ENCODE measurements at places on chromosomes 11 and 22.

DNA sequence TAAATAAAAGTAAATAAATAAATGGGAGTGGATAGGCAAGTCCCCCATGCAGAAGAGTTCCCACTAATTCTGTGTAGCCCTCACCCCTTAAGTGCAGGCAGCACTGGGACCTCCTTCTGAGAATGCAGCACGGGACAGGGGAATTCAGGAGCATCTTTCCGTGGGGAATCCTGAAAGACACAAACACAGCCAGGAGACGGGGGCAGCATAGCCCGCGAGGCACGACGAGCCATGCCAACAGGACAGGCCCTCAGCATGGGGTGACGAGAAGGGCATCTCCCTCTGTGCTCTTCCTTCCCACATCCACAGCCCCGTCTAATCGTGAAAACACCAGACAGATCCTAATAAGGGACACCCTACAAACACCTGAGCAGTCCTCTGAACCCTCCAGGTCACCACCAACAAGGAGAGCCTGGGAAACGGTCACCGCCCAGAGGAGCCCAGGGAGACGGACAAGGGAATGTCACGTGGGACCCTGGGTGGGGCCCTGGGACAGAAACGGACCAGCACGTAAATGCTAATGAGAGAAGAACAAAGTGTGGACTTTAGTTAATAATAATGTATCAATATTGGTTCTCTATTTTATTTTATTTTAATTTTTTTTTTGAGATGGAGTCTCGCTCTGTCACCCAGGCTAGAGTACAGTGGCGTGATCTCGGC is 6.8 kb downstream of the KRTAP5-5 start:
- DNase-seq, result no peak

DNA sequence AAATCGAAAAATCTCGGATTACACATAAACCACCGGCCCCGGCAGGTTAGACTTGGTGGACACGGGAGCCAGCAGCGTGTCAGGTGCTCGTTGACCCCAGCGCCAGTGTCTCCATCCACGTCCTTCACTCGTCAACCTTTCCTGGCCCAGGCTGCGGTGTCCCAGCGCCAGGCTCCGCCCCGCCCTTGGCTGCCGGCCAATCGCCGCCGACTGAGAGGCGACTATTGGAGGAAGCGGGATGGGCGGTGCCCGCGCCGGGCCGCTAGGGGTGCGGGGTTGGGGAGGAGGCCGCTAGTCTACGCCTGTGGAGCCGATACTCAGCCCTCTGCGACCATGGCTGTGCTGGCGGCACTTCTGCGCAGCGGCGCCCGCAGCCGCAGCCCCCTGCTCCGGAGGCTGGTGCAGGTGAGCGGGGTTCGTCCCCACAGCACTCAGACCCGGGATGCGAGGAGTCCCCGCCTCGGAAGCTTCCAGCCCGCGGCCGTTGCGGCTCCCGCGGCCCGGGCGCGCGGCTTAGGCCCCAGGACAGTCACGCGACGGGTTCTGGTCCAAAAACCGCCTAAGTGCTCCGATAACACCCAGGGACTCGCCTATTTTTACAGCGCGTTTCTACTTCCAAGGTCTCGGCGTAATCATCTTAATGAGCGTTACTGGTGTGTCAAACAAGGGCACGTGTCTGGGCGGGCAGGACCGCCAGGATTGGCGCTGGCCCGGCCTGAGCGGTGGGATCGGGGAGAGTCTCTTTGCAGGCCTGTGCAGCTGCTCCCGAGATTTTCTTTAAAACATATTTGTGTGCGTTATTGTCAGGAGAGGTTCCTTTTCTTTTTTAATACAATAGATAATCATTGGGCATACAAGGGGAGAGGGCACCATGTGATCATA is at the start of gene ACAT1:
TSS of gene ACAT1 (plus strand) at position 294 of the 882 bp plus-strand sequence. CDS start at position 334, 40 bp downstream.
- DNase-seq, result no peak

- no peak for DNase-seq
Observed at GRCh38 chr22:22666307-22667091, 22.1 kb downstream of the GGTLC2 start.

DNA sequence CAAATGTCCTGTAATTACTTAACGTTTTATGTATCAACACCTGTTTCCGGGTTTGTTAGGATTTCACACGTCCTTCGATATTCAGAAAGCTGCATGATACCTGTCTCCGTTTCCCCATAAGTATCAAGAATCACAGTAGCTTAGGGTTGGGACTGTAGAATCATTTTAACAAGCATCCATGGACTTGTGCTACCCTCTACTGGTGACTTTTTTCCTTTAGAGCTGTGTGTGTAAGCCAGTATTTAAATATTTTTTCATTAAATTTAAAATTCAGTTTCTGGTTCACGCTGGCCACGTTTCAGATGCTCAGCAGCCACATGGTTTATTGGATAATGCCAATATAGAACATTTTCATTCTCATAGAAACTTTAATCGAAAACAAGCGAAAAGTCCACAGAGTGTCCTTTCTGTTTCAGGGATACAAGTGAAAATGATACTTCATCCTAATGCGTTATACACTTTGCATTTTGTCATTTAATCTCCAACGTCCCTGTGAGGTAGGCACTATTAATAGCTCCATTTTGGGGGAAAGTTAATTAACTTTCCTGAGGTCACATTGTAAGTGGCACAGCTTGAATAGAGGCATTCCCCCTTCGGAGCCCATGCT is 61.5 kb upstream of the SLC25A18 start:
- peak; percentile 4 for DNase-seq

DNA sequence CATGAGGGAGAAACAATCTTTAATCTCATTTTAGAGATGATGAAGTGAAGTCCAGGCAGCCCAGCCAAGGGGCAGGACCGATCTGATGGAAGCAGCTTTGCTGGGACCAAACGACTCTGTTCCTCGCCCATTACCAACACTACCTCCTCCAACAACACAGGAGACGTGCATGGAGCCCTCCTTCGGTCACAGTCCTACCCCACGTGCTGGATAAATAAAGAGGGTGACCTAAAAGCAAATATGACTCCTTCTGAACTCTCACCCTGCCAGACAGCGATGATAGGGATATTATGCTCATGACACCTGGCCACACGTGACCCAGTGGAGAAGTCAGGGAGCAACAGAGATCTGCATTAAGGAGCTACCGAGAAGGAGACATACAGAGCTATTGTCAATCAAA is 26.0 kb downstream of the SCGB1A1 start:
- DNase-seq, result no peak

GRCh38 chr22:49725516-49725915 is 102.2 kb downstream of the BRD1 start:
- no peak for DNase-seq

DNA sequence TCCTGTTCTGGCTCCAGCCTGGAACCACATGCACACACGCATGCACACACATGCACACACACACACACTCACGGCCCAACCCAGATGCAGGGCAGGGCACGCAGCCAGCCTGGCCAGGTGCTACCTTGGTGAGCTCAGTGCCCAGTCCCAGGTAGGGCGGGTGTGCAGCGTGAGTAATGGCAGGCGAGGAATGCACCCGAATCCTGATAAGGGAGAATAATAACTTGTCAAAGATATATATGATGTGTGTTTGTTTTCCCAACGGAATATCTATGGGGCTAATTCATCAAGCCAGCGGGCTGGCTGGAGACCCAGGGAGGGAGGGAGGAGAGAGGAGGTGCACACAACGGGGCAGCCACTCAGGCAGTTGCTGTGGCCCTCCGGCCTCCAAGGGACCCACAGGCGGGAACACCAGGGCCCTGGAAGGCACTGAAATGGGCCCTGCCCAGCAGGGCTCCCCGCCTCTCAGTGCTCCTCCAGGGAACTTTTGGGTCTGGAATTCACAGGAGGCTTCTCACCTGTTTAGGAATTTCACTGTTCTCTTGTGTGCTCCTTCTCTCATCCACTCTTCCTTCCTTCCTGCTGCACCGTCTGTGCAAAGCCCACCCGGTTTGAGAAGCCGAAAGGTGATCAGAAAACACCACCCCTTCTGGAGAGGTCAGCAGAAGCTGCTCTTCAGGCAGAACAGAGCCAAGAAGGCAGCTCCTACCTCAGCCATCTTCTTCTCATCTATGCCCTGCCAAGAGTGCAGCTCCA is 79.0 kb downstream of the BUD13 start:
- DNase-seq, result no peak

DNA sequence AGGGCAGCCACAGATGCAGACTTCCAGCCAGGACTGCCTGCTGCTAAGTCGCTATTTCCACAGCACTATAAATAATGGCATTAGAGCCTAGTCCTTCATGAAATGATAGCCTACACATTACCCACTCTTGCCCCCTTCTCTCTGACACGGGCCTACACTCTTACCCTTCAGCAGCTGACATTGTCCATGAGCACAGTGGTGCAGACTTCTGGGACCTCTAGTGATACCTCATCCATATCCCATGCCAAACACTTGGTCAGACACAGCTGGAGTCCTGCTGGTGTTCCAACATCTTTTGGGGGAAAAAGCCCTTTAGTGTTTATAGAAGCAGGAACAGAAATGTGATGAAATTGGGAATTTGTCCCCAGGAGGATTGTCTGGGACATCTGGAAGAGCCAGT is 43.4 kb upstream of the RAB1B start:
- no peak for DNase-seq

DNA sequence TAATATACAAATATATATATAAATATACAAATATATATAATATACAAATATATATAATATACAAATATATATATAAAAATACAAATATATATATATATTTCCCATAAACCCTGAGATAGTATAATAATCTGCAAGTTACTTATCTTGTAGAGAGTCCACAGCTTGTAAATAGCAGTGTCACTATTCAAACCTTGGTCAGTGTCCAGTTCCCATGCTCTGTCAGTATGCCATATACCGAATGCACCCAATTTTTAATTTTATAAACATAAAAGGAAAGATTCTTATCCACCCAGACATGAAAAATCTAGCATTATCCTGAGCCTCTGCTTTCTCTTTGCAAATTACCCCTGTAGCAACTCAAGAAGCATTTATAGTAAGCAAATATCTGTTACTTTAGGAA is 21.6 kb upstream of the CTSC start:
- DNase-seq, result no peak

DNA sequence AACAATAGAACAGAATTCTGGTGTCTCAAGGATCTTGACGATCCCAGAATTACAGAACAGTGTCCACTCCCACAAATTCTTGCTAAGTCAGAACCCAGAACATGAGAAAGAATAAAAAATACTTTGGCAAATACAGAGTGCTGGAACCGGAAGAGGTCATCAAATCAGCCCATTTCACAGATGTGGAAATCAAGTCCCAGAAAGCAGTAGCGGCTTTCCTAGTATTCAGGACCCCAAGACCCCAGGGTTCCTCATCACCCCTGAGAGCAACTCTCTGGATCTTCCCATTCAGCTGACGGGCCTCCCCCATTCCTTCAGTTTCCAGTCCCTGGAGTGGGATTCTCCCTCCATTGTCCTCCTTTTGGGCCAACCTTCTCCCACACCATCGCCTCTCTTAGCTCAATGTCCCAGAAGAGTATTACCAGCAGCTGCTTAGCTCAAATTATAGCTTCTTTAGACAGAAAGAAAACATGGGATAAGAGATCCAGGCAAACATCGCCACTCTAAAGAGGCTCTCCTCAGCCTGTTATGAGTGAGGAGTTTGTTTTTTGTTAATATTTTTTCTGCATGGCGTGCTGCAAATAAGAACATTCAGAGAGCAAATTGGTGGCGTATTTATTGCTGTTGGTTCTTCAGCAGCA is 268.3 kb downstream of the MN1 start:
- DNase-seq, result no peak

DNA sequence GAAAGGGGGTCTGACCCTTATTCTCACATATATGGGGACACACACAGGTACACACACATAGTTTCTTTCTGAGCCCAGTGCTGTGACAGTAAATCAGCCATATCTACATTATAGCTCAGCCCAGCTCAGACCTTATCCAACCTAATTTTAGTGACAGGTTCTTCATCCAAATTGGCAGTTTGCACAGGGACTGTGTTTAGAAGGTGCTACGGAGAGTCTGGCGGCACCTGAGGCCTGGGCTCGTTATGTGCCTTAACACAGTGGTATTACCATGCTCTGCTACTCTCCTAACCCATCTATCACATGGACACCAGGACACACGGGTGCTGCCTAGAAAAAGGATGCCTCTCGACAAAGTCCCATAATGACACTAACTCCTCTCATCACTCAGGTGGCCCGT is 109.3 kb downstream of the GALNT18 start:
- DNase-seq, result no peak

GRCh38 chr11:10338287-10338686 is 33.4 kb downstream of the ADM start:
- DNase-seq, result no peak

GRCh38 chr22:20653795-20654342 is 120.0 kb upstream of the SERPIND1 start:
- DNase-seq, result no peak

DNA sequence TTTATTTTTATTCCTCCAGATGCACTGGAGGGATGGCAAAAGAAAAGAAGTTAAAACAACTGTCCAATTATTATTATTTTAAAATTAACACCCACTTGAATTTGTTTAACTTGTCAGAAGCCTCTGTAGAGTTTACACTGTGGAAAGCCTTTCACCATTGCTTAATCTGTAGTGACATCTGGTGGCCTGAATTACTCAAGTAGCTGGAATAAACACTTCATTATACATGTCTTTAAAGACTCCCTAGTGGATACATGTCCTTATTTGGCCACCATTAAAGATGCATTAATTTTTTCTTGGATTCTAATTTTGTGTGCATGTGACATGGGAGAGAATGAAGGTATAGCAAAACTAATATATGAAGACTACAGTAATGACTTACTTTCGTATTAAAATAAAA is 1496.5 kb downstream of the FAM181B start:
- DNase-seq, result no peak

DNA sequence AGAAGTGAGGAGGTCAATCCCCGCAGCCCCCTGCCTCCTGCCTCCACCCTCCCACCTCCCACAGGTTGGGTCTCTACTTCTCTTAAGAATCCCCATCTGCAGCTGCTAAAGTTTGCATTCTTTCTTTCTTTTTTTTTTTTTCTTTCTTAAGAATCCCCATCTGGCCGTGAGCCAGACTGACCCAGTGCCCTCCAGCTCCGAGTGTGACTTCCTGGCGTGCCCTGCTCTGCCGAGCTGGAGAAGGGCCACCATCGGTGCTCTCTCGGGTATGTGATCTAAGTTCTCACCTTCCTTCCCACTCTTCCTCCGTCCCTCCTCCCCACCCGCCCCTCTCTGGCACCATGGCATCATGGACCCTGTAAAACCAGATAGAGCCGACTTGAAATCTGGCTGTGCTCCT is 66.7 kb upstream of the LMO1 start:
- no peak for DNase-seq

DNA sequence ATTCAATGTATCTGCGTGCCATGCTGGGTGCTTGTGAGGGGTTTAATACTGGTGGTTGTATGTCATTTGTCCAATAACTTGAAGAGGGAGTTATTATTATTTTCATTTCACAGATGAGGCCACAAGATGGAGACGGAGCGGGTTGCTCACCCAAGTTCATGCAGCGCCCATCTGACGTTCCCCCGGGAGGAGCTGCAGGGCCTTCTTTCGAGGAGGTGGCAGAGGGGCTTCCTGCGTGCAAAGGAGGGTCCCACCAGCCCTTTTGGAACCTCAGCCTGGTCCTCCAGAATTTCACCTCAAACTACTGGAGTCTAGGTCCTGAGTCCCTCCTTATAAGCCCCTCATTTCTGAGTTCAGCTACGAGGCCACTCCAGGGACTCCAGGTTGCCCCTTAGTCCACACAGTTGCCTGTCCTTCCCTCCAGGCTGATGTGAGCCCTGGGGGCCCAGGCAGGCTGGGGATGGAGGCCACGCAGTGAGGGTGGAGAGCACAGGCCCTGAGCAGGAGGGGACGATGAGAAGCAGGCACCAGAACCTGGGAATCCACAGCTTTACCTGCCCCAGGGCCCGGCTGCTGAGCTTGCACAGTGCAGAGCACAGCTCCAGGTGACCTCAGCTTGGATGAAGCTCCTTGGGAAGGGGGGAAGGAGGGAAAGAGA is 2.9 kb upstream of the VSIG10L2 start:
- DNase-seq, result no peak

GRCh38 chr22:29190918-29191317 is 14.8 kb upstream of the EMID1 start:
- DNase-seq, result no peak

Measured in BJ (cell line).